ENCODE measurements at places on chromosomes 6 and 20.
A peak's percentile ranks its signal among the peaks of the same experiment; 100 is the strongest.

DNA sequence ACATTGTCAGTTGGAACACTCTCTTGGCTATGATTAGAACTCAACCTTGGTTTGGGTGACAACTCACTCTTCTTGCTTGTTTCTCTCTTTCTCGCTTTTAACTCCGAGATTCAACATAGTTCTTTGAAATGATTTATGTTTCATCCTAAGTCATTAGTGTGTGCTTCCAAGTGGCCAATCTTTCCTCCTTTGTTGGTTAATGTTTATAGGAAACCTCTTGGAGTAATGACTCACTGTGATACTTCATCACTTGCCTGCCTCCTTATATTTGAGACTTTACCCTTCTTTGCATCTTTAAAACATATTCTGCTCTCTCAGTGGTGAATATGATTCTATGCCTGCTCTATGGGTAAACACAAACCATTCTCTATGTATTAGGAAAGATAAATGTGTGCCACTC, 279.7 kb upstream of the FLRT3 start:
- DNase-seq = peak; percentile 91

DNA sequence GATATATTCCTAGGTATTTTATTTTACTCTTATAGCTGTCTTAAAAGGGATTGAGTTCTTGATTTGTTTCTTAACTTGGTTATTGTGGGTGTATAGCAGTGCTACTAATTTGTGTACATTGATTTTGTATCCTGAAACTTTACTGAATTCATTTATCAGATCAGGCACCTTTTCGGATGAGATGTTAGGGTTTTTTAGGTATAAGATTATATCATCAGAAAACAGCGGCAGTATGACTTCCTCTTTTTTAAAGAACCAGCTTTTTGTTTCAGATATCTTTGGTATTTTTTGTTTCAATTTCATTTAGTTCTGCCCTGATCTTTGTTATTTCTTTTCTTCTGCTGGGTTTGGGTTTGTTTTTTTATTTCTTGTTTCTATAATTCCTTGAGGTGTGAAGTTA, 382.4 kb upstream of the ADGRB3 start:
- no peak for DNase-seq

DNA sequence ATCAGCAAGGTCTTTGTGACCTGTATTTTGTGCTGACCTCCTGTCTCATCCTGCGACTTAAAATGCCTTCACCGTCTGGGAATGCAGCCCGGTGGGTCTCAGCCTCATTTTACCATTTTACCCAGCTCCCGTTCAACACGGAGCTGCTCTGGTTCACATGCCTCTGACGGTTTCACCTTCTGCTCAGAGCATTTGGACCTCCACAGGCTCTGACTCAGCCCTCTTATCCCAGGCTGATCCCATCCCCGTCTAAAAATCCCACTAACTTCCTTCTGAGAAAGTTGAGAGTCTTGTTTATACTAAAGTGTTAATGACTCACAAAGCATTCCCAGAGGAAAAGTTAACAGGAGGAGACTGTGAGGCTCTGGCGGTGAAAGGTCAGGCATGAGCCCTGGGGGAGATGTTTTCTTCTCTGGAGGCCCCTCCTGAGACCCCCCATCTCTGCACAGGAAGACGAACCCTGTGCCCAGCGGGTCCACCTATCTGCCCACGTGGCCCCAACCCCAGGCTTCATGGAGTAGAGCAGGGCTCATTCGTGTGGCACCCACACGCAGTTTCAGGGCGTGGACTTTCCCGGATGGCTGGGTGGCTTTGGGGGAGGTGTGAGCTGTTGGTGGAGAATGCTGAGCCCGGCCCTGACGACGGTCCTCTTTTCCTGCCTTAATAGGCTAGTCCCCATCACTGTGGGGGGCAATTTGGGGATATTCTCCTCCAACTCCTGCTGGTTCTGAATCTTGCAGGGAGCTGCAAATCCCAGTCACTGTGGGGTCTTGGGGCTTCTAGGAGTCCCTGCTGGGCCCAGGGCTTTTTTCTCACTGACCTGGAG, 3.3 kb upstream of the BIRC7 start:
- peak; percentile 97 for DNase-seq

GRCh38 chr6:33963136-33963750, 159.4 kb upstream of the MLN start:
- DNase-seq = no peak

GRCh38 chr20:63836458-63837344, 5.6 kb upstream of the ZBTB46 start:
- DNase-seq = no peak

DNA sequence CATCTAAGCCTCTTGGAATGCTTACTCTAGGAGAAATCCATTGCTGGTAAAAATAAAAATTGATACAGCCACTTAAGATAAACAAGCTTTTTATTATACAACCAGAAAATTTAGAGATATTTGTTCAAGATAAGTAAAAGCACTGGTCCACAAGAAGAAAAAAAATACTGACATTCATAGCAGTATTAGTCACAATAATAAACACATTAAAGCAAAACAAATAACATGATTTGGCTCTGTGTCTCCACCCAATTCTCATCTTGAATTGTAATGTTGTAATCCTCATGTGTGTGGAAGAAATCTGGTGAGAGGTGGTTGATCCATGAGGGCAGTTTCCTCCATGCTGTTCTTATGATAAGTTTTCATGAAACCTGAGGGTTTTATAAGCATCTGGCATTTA, 1093.5 kb upstream of the ADGRB3 start:
- no peak for DNase-seq

DNA sequence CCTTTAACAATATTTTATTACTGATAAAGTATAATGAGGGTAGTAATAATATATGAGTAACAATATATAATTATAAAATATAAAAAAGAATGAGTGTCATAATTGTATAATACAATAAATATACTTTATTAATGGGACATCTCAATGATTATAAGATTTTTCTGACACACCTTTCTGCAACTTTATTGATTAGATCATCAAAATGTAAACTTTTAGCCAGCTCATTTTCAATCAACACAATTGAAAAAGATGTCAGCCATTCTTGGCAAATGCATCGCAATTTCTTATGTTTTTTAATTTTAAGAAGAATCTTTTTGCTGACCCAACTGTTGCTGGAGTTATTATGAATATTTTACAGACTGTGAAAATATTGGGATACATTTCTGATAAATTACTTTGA, 132.4 kb upstream of the RNF217 start:
- no peak for DNase-seq

DNA sequence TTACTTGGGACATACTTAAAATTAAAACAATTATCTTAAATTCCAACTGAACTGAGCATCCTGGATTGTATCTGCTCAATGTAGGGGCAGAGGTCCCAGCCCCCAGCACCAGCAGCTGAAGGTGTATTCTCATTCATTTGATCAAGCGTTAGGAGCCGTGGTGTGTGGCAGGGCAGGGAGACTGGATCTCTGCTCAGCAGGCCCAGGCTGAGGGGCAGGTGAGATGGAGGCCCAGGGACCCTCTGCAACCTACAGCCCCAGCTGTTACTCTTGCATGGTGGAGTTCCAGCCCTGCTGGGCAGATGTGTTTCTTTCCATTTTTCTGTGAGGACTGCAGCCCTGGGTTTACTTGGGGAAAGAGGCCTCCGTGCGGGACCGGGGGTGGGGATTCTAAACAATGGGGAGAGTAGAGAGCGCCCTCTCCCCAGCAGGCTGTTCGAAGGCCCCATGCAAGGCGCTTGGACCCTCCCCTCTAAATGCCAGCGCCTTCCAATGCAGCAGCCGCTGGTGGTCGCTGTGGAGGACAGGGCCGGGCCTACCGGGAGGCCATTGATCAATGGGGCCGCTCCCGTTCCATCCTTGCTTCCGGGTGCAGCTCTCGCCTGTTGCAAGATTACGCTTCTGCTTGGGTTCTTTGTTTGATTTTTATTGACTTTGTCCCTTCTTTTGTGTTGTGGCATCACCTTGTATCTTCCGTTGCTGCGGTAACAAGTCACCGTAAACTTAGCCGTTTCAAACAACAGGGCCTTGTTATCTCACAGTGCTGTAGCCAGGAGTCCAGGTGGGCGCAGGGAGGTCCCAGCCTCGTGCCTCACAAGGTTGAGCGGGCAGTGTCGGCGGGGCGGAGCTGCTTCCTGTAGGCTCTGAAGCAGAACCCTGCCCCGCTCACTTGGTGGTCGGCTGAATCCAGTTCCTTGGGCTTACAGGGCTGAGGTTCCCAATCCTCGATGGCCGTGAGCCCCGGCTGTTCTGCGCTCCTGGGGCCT, 134.8 kb upstream of the PHACTR3 start:
- DNase-seq = no peak

DNA sequence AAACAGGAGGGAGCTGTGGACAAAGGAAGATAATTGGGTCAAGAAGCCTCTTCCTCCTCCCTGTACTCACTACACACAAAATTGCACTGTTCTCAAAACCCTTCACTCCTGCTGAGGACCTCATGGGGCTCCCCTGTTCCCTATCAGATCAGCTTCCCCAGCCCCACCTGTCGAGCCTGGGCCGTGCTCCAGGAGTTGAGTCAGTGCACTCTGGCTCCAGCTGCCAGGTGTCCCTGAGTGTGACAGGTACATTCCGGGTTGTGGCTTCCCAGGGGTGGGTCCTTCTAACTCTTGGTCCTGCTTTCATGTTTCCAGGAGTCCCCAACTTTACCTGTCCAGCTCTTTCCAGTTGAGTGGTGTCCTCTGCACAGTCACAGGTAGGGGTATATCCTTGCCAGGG, 8.4 kb downstream of the RAB5IF start:
- DNase-seq = no peak

DNA sequence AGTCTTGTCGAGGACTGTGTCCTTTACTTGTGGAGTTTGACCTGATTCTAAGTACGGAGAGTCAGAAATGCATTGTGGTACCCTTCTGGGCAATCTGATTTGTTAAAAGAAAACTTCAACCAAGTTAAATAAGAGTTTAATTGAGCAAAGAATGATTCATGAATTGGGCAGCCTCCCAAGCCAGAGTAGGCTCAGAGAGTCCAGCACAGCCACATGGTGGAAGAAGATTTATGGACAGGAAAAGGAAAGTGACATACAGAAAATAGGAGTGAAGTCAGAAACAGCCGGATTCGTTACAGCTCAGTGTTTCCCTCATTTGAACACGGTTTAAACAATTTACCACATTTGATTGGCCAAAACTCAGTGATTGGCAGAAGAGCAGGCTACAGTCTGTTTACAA, 329.2 kb downstream of the DHX35 start:
- no peak for DNase-seq

GRCh38 chr20:55456316-55456940, 548.9 kb downstream of the CBLN4 start:
- DNase-seq = peak; percentile 29

DNA sequence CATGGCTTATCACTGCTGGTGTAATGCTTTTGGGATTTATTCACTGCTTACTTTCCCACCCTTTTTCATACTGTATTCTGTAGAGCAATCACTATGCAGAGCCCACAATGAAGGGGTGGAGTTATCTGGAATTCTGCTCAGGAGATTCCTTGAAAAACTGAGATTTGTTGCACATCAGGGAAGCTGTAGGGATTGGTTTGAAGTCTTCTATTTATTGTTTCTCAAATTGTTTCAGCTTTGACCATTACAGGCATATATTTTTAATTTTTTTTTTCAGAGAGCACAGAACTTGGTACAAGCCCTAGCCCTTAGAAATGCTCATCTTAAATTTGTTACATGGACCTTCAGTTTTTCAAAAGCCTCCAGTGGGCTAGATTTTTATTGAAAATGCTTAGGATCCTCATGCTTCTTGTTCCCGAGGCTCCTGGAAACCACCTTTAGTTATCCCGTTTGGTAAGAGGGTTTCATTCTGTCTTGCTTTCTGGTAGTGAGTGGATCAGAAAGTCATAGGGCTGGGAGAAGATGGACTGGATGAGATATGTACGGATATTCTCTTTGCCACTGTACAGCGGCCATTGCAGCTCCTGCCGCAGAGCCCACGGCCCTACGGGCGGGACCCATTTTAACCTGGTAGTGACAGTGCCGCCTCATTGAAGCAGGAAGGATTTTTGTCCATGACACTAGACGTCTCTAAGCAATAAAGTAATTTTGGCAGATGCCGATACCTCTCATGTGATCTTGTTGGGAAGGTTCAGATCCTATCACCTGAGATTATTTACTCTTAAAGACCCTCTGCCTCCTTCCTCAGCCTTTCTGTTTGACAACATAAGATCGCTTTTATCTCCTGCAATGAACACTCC, 45.3 kb upstream of the ZNF184 start:
- DNase-seq = no peak

GRCh38 chr6:93562582-93562981, 143.2 kb upstream of the EPHA7 start:
- DNase-seq = peak; percentile 45

GRCh38 chr6:127272576-127272975, 5.9 kb downstream of the RNF146 start:
- no peak for DNase-seq

- peak; percentile 96 for DNase-seq
These were observed 25.3 kb upstream of the TOP1 start for GRCh38 chr20:41003143-41003935.

- DNase-seq = no peak
These were observed 110.3 kb downstream of the TOX2 start for GRCh38 chr20:44024820-44025580.

DNA sequence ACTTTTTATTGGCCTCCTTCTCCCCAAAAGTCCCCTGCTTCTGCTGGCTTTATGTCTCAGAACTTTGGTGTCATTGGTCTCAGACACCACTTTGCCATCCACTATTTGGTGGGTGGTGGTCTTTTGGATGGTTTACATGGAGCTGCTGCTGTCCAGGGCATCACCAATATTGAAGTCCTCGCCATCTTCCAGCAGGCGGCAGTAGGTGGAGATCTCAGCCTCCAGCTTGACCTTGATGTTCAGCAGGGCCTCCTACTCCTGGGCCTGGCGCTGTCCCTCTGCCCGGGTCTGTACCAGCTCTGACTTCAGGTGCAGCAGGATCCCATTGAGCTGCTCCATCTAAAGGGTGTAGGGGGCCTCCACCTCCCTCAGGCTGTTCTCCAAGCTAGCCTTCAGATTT, 148.4 kb upstream of the FOXA2 start:
- DNase-seq = no peak

GRCh38 chr20:44834693-44835092, 24.3 kb upstream of the RIMS4 start:
- no peak for DNase-seq

DNA sequence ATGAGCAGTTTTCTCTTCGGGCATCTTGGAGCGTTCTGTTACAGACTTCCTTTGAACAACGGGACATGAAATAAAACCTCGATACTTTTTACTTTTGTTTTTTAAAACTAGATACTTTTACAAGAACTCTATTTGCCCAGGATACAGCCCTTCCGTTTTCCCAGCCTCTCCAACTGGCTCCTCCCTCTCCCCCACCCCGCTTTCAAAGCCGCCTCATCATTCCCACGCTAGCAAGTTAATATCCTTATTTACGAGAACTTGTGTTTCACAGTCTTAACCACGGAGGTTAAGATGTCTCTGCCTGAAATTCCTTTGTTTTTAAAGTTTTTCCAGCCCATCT, 241 bp upstream of the CFAP206 start:
- peak; percentile 76 for DNase-seq

Data from kidney glomerular epithelial cell (primary cell).